CD8-positive, alpha-beta T cell (primary cell): ENCODE measurements at places on chromosomes 4 and X.

DNA sequence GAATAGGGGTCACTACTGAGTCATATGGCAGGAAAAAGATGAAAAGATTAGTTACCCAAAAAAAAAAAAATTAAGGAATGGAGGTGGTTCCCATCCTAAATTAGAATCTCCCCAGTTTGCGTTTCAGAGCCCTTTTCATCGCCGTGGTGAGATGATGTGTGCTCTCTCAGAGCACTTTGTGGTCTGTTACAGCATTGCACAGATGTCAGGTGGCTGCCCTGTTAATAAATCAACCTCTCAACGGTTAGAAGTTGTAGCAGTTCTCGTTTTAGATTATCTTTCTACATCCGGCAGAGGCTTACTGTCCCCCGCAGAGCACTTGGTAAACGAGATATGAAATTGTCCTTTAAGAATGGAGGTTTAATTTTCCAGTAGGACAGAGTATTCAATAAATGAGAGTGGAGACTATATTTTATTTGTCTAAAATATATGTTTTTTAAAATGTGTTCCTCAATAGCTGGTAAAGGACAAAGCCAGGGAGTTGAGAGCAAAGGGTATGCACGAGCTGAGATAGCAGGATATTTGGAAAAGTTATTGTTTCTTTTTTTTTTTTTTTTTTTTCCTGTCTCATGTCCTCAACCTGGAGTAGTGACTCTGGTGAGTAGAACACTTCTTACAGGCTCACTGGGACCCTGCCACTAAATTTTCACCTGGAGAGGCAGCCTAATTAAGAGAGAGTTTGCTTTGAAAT, 26.9 kb downstream of the AFF1 start:
- no peak for DNase-seq

GRCh38 chrX:97876697-97877407, 993.1 kb downstream of the RPA4 start:
- DNase-seq = no peak

DNA sequence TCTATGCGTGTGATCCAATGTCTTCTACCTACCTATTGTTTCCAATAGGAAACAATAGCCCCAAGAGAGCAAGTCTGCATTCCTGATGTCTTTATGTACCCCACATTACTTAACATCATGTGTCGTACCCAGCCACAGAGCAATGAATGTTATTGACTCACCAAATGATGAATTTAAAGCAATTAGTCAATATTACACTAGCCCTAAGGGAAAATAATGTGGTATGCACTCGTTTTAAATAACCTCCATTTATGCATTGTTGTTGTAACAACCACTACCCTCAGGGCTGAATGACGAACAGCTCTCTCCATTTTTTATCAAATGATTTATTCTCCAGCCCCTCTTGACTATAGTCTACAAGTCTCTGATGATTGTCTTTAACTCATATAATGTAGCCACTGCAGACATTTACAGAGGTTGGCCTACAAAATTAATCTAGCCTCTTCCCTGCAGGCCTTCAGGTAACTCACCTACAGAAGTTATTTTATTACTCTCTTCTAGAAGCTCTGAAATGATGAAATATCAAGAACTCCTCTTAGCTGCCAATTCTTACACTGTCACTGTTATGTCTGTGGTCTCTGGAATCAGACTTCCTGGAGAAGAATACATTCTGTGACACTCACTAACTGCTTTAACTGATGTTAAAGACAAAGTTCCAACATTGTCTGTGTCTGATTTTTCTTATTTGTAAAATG, 601.7 kb upstream of the GRIA3 start:
- DNase-seq = no peak

DNA sequence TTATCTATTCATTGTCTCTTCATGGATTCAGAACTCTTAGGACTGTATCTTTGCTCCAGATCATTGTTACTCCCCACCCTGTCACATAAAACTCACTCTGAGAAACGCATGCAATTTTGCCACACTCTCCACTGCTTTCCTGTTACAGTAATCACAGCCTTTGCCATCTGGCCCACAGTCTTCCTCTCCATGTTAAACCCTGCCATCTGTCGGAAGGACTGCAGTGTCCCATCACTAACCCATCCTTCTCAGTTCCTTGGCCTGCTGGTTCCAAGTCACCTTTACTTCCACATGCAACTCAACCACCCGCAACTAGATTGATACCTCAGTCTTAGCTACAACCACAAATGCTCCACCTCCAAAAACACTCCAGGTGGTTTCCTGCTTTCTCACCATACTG, 308.7 kb upstream of the FAM241A start:
- DNase-seq = no peak

DNA sequence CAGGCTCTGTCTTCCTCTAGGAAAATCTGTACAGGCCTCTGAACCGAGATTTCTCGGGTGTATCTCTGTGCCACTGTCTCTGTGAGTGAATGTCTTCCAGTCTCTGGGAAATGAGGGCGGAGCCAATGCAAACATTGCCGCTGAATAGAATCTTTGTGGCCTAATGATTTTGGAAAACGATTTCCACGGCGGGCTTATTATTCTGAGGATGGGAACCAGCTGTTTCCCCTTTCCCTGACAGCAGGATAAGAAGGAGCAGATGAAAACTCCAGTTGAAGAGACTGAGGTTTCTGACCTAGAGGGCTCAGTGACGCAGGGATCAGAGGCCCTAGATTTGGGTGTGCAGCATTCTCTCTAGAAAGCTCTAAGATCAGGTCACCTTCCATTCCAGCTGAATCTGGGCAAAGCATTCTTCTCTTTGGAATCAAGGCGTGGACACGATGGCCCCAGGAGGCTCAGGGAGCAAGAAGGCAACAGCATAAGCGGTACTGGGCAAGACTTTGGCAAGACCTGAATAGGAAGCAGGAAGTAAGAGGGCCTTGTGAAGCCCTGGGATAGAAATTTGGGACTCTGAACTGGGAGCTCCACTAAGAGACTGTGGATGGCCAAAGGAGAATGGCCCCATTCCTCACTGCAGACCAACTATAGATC, 47.3 kb downstream of the PJA1 start:
- no peak for DNase-seq

GRCh38 chr4:102430461-102430910, 70.7 kb upstream of the NFKB1 start:
- no peak for DNase-seq

- no peak for DNase-seq
These were observed 211.3 kb upstream of the INTU start for GRCh38 chr4:127421437-127421836.

- no peak for DNase-seq
These were observed 145.7 kb upstream of the NUDT6 start for GRCh38 chr4:123068081-123068480.

DNA sequence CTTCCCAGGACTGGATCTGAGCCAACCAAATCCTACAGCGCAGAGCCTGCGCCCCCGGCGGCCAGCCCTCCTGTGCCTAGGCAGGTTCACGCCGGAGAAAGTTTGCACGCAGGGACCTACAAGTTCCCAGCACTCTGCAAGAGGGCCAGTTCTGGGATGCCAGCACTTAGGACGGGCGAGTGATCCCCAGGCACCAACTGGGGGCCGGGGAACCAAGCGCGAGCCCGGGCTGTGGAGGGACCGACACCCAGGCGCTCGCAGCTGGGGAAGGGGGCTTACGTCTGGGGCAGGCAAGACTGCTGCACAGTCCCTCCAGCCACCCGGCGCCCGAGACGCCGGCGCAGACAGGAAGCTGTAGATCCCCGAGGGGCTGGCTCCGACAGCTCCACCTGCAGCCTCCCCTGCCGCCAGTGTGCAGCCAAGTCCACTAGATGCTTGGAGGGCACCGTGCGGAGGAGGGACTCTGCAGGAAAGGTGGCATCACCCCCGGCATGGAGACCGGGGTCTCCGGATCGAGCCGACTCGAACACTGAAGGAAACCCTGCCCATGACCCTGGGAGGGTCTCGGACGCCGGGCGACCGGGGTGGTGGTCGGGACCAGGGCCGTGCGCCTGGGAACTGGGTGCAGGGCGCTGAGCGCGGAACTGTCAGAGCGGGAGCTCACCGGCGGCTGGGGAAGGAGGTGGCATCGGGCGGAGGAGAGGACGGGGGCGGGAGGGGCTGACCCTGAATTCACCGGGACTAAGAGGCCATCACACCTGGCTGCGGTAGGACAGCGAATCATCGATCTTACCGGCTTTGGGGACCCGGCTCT, 566 bp downstream of the CORIN start:
- peak; percentile 37 for DNase-seq

DNA sequence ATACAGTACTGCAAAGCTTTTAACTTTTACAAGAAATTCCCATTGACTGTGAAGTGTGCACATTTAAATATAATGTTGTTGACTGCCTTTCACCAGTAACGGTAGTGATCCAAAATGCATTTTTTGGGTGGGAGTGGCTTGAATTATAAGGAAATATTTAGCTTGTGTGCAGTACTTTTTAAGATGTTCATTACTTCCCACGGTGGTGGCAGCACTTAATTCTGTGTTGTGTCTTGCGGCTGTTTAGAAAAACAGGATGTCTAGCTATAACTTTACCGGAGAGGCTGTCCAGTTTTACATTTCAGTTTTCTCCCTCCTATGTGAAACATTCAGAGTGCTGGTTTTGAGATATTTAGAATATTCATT, 1.7 kb downstream of the TMEM131L start:
- no peak for DNase-seq

GRCh38 chrX:2608638-2609430, 82.3 kb upstream of the CD99 start:
- DNase-seq = peak; percentile 92
